SW480 (cell line): ENCODE measurements at places on chromosomes 7 and 10.

DNA sequence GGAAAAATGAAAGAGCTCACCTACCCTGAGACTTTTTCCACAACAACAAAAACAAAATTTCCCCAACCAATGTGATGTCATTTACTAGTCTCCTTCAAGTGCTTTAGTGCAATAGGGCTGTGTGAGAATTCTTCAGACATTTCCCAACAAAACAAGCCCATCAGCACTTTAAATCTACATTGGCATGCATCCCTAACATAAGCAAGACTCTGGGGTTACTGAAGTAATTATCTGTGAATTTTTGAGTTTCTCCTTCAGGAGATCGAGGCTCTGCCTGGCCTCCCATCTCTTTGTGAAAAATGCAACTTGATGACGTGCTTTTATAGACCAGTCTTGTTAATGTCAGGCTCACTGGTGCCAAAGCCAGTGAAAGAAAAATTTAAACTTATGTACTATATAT lies 255.6 kb downstream of the GFRA1 start:
- DNase-seq: no peak

GRCh38 chr10:62079885-62080559 lies 178.5 kb downstream of the ARID5B start:
- DNase-seq: no peak

- DNase-seq: peak; percentile 41
Observed at GRCh38 chr10:42866115-42866995, 83.8 kb downstream of the BMS1 start.

GRCh38 chr10:18786478-18786877 lies 127.2 kb downstream of the ARL5B start:
- DNase-seq: no peak

GRCh38 chr7:2022021-2022409 lies 210.7 kb downstream of the MAD1L1 start:
- DNase-seq: no peak

GRCh38 chr10:23994459-23995046 lies 214.4 kb upstream of the KIAA1217 start:
- peak; percentile 47 for DNase-seq

GRCh38 chr10:72243822-72244437 lies 27.9 kb upstream of the ASCC1 start:
- no peak for DNase-seq

DNA sequence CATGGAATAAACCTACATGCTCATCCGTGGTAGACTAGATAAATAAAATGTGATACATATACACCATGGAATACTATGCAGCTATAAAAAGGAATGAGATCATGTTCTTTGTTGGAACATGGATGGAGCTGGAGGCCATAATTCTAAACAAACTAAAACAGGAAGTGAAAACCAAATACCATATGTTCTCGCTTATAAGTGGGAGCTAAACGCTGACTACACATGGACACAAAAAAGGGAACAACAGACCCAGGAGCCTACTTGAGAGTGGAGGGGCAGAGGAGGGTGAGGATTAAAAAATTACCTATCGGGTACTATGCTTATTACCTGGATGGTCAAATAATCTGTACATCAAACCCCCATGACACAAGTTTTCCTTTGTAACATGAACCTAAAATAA lies 68.7 kb upstream of the SEC61G start:
- DNase-seq: no peak
